ENCODE measurements at places on chromosomes 12 and 14. TPM values are rescaled to one million over a fixed set of nuclear protein-coding genes. Genes with fewer than 3 reads are reported as not detected.

Gene ARHGEF40
- total RNA-seq = 48.5 TPM

DNA sequence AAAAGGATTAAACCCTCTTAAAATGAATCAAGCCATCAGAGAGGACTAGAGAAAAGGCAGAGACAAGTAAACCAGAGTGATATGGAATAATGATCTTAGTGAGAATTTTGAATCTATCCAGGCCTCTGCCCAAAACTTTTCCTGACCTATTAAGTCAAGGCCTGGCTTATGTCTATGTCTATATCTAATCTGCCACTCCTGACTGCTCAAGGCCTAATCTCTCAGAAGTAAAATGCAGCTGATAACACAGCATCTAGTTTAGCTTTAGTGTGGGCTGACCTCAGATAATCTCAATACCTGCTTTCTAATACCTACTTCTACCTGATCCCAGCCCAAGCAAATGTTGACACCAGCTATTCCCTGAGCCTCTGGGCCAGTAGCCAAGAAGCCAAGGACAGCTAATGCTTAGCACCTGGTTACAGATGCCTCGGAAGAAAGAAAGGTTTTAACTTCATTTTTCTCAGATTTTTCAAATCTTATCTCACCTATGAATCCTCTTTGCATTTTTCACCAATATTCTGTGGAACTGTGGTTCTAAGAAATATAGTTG is 1472.5 kb upstream of the SEL1L start:
- H3K4me3 ChIP-seq = no peak overlapping the region
- H3K4me1 ChIP-seq = no peaks in the 10 kb centered on the region
- no peaks in the 10 kb centered on the region for H3K36me3 ChIP-seq
- H3K27ac ChIP-seq = no peak overlapping the region
- DNase-seq = no peak

GRCh38 chr12:24109381-24110039 is 160.0 kb upstream of the SOX5 start:
- no peak overlapping the region for H3K27ac ChIP-seq
- no peak for DNase-seq
- H3K36me3 ChIP-seq = no peaks in the 10 kb centered on the region
- H3K4me1 ChIP-seq = no peaks in the 10 kb centered on the region
- H3K27me3 ChIP-seq = no peaks in the 10 kb centered on the region

DNA sequence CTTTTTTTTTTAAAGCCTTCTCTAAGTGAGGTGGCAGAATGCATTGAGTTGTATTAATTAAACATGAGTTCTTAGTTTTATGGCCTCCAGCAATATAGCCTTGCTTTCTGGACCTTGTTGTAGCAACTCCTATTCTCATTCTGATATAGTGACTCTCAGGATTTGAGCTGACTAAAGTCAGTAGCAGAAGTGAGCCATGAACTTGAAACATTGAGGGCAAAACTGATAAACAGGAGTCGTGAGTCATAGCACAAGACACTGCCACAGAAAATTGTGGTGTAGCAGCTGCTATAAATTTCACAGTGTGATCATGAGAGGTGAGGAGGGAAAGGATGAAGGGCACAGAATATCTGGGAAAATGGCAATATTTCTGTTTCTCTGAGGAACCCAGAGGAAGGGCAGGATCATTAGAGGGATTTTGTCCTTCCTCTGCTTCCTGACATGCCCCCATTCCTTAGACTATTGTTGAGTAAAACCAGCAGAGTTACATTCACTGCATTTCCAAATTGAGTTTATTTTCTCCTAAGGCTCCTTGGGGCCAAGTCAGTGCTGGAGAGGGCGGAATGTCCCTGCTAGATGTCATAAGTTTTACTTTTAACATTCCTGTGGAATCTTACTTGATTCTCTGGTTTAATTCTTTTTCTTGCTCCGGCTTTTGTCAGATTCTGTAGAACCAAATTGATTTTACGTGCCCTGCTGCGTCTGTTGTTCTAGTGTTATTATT is 7.5 kb downstream of the KLRG1 start:
- no peak for DNase-seq
- no peak overlapping the region for H3K27ac ChIP-seq
